ENCODE measurements at places on chromosomes 4 and X.

DNA sequence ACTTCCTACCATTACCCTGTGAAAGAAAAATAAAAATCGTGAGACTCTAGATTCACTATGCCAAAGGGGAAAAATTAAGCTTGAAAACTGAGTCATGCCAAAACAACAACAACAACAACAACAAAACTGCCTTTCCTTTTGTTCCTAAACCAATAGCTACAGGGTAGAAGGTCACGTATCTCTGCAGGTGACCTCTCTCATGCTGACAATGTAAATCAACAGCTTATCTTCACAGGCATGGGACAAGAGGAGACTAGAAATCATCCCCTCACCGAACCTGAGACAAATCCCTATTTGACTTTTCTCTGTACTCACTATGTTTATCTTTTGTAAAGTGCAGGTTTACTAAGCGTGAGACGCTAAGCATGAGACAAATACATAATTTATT, 20.5 kb upstream of the AADAT start:
- no peak for DNase-seq

GRCh38 chrX:18075603-18076002, 145.1 kb downstream of the BEND2 start:
- DNase-seq: no peak

GRCh38 chr4:153466949-153467896, 1.1 kb downstream of the TMEM131L start:
- peak; percentile 59 for DNase-seq

DNA sequence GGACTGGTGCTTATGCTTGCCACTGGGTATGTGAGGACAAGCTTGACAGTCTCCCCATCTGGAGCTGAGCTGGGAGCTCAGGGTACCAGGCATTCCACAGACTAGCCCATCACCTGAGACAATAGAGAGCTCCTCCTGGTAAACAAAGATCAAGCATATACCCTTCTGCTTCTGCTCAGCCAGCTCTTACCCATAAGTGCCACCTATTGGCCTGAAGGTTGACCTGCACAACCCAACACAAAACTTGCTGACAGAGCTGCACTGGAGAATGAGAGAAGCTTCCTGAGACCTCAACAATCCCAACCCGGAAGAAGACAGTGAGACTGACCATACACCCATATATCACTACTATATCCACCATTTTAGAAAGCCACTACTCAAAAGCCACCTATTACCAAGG, 1049.2 kb upstream of the INTU start:
- no peak for DNase-seq

- DNase-seq: no peak
Observed at GRCh38 chr4:42412251-42412650, 15.0 kb downstream of the SHISA3 start.

- no peak for DNase-seq
Observed at GRCh38 chr4:169540774-169541173, 71.6 kb downstream of the NEK1 start.

GRCh38 chrX:40263014-40263560, 165.3 kb upstream of the BCOR start:
- DNase-seq: no peak

GRCh38 chr4:6221301-6221850, 21.0 kb upstream of the JAKMIP1 start:
- DNase-seq: no peak

- no peak for DNase-seq
Observed at GRCh38 chr4:85639946-85640345, 165.0 kb downstream of the ARHGAP24 start.

DNA sequence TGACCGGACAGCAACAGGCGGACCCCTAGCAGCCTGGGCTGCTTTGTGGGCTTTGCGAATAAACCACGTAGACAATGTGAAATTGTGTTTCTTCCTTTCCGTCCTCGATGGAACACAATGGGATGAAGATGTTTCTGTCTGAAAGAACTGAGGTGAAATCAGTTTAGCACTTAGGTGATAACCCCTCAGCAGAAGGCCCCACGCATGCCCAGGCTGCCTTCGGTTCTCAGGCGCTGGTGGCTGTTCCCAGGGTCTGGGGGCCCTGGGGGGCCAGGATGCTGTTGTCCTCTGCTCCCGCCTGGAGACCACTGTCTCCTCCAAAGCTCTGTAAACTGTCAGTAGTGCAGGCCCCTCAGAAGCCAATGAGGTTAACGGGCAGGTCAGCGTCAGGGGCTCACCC, 73.9 kb upstream of the HGFAC start:
- no peak for DNase-seq

- peak; percentile 5 for DNase-seq
Observed at GRCh38 chr4:25993395-25994185, 79.6 kb downstream of the SMIM20 start.
